ENCODE measurements at places on chromosomes 16 and 17.

DNA sequence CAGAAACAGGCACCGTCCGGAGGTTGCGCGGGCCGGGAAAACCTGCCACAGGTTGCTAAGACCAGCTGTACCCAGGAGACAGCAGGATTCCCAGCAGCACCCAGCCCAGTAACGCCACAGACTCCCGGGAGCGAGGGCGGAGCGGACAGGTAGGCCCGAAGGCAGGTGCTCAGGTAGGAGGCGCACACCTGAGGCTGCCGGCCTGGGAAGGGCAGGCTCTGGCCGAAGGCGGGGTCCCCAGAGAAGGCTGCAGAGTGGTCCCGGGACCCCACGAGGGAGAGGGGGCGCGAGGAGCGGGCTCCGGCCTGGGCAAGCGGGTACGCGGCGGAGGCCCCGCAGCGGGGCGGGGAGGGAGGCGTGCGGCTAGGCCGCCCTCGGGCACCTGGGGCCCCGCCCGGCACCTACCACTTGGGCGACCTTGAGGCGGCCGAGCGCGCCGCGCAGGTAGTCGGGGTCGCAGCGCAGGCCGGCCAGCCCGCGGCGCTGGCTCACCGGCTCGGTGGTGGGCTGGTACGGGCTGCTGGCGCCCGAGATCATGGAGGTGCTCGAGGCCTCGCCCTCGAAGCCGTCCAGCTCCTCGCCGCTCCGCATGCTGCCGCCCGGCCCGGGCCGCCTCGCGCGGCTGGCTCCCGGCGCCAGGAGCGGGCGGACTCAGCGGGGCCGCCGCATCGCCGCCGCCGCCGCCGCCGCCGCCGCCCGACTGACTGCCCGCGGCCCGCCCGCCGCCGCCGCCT is 441 bp downstream of the CMTM4 start:
- no peak for DNase-seq

- peak; percentile 7 for DNase-seq
Measured at GRCh38 chr17:49227436-49228261, 2.9 kb downstream of the PHOSPHO1 start.

GRCh38 chr17:48642059-48642842 is 16.1 kb upstream of the HOXB9 start:
- no peak for DNase-seq

GRCh38 chr16:49280841-49281371 is 732 bp downstream of the CBLN1 start:
- DNase-seq, result no peak

DNA sequence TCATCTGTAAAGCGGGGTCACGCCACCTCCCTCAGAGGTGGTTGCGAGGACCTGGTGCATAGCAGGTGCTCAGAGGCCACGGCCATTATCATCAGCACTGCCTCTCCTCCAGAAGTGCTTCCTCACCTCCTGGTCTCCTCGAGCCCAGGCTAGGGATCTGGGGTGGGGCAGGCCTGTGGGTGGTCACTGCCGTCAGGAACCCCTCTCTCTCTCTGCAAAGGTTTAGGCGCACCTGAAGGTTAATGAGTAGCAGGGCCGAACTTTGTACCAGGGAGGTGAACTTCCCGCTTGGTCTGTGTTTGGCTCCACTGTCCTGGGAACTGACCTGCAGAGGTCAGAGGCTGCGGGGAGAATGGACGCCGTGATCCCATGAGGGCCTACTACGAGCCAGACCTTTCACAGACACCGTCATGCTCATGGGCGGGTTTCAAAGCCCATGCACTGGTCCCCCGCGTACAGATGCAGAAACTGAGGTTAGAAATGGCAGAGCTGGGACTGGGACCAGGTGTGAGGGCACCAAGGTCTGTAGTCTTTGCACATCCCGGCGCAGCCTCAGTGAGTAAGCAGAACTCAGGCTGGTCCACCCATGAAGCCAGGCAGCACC is 13.8 kb downstream of the JUP start:
- DNase-seq, result no peak

- no peak for DNase-seq
Measured at GRCh38 chr17:63139356-63139755, 173.3 kb downstream of the TANC2 start.

Data from hypothalamus (tissue), 51 donors.